Choroid plexus epithelial cell (primary cell): ENCODE measurements at places on chromosomes 2 and 18.

DNA sequence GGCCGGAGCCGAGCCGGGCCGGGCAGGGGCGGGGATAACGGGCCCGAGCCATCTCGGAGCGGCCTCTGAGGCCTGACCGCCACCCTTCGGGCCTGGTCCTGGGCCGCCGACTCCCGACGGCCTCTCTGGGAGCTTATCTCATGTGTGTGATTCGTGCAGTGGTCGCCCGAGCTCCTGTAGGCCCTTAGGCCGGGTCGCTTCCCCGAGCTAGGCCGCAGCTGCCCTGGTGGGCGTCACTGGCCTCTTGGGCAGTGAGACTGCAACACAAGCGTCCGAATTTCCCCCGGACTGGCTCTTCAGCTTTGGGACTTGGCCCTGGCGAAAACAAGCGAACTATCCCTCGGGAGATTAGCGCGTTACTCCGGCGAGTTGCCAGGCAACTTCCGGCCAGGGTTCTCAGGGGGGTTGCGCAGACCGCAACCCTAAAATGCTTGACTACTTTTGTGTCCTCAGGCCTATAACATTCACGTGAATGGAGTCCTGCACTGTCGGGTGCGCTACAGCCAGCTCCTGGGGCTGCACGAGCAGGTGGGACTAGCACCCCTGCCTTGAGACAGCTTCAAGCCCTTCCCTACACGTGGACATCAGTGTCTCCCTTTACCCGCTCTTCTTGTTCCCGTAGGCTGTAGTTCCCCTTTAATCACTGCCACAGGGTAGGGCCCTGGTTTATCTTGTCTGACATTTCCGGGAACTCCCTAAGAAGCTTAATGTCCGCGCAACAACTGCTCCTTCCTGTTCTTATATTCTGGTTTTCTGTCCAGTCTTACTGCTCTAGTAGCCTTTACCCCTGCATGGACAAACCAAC is 602 bp downstream of the SNX17 start:
- DNase-seq = peak; percentile 71

- DNase-seq = no peak
These were observed 128.4 kb downstream of the ANKRD30BL start for GRCh38 chr2:132033365-132033764.

DNA sequence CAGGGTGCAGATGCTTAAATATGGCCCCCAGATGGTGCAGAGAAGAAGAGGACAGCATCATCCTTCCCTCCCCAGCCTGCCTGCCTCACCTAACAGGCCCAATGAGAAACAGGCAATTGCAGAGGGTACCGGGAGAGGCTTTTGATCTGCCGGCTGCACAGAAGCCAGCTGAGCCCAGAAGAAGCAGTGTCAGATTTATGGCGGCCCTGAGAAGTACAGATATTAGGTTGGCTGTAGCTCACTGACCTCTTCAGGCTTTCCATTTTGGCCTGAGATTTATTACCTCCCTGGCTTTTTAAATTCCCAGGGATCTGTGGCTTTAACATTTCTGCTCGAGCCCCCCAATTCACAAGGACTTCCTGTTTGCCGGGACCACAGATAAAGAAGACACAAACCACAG is 278.7 kb downstream of the EN1 start:
- DNase-seq = no peak

DNA sequence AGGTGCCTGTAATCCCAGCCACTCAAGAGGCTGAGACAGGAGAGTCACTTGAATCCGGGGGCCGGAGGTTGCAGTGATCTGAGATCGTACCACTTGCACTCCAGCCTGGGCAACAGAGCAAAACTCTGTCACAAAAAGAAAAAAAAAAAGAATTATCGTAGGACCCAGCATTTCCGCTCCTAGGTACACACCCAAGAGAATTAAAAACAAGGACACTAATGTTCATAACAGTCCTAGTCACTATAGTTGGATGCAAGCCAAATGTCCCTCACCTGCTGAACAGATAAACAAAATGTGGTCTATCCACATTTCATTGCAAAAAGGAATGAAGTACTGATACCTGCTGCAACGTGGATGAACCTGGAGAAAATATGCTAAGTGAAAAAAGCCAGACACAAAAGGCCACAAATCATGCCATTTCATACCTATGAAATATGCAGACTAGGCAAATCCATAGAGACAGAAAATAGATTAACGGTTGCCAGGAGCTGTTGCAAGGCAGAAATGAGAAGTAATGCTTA is 21.2 kb downstream of the ADRA2B start:
- no peak for DNase-seq

- DNase-seq = no peak
These were observed 9.6 kb upstream of the ALS2 start for GRCh38 chr2:201790291-201790690.

GRCh38 chr18:13289481-13290205 is 71.1 kb downstream of the LDLRAD4 start:
- no peak for DNase-seq
